ENCODE measurements at places on chromosomes 5 and 9.

DNA sequence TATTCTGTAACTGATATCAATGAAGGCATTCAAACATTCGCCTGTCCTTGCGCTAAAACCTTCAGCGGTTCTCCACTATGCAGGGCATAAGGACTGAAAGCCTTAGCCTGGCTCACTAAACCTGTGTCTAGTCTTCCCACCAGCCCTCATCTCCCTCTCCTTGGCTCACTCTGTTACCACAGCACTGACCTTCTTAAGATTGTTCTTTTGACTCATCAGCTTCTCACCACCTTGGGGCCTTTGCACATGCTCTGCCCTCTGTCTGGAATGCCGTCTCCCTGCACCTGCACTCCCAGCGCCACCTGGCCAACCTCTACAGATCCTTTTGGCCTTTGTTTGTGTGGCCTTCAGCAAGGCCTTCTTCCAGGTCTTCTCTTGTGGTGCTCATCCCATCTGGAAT is 131.8 kb upstream of the IER5L start:
- no peak for DNase-seq

GRCh38 chr5:146529984-146530383 is 14.0 kb upstream of the GPR151 start:
- no peak for DNase-seq

GRCh38 chr5:9295466-9295801 is 250.4 kb downstream of the SEMA5A start:
- DNase-seq = no peak

GRCh38 chr9:131678499-131679111 is 61.3 kb downstream of the RAPGEF1 start:
- no peak for DNase-seq

GRCh38 chr9:136723362-136723976 is 11.1 kb downstream of the DIPK1B start:
- no peak for DNase-seq

- DNase-seq = no peak
These were observed 226.3 kb downstream of the SMARCA2 start for GRCh38 chr9:2241461-2241835.

GRCh38 chr5:179265514-179266290 is 79.6 kb downstream of the ADAMTS2 start:
- peak; percentile 90 for DNase-seq

GRCh38 chr9:129184596-129185122 is 6.6 kb upstream of the IER5L start:
- no peak for DNase-seq

- no peak for DNase-seq
These were observed 20.6 kb upstream of the CMBL start for GRCh38 chr5:10328323-10328722.

DNA sequence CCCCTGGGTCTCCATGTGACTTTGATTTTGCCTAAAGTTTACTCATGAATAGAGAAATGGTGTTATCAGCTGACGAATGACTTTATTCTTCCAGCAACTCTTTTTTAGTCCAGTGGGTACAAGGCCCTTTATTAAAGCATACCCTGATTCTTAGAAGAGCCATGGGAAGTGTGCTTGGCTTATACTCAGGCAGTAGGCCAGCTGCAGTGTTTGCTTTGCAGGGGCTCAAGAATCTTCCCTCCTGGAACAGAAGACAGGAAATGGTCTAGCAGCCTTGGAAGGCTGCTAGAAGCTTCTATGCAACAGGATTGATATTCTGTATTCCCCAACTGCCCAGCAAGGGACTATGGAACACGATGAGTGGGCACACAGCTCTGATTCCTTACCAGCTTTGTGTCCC is 73.4 kb upstream of the PLPP6 start:
- no peak for DNase-seq

DNA sequence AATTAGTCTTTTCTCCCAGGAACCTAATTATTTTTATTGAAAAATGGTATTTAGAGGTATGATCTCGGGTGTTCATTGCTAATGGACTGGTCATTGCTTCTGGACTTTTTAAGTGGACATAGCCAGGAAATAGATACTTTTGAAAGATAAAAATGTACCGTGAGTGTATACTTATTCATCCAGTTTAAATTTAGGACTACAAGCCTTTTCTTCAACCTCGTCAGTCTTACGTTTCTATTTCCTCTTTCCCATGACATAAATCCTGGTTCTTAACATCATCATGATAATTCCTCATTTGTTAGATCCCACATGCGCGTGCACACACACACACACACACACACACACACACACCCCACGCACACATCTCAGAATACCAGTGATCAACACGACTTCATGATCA is 15.1 kb downstream of the PDE8B start:
- no peak for DNase-seq

DNA sequence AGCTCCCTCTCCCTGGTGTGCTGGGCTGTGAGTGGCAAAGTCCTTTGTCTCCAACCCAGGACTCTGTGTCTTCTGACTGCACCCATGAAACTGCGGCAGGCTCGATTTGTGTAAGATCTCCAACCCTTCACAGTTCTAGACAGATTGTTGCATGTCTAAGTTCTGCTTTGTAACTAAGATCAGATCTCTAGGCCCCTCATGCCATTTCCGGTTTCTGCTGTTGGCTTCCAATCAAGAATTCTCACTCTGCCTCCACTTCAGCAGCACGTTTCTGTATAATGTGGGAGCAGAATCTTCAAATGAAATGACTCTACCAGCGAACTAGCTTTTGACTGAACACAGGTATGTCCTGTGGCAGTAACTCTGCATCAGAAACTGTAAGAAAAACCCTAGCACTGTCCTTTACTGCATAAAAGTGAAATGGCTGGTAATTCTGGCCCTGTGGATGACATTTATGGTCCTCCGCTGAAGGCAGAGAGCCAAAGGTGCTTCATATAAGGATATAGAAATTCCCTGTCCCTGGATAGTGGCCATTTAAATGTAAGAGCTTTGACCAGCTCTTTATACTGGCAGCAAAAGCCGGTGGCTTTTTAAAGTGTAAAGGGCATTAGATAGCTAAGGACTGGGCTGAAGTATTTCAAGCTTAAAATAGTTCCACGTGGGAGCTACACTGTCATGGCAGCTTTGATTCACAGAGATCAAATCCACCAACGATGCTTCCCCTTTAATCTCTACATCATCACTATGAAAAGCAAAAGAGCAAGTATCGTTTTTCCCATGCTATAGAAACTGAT is 319.0 kb upstream of the CDH6 start:
- no peak for DNase-seq

DNA sequence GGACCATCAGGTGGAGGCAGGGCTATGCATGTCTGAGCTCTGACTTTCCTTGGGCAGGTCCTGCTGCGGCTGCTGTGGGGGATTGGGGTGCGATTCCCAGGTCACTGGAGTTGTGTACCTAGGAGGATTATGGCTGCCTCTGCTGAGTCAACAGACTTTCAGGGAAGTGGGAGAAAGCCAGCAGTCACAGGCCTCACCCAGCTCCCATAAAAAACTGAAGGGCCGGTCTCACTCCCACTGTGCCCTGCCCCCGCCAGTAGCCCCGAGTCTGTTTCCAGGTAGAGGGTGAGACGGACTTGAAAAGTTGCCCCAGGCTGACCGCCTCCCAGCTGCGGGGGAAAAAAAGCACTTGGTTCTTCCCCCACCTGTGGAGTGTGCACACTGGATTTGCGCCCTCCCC is 76.7 kb downstream of the FAM170A start:
- no peak for DNase-seq

DNA sequence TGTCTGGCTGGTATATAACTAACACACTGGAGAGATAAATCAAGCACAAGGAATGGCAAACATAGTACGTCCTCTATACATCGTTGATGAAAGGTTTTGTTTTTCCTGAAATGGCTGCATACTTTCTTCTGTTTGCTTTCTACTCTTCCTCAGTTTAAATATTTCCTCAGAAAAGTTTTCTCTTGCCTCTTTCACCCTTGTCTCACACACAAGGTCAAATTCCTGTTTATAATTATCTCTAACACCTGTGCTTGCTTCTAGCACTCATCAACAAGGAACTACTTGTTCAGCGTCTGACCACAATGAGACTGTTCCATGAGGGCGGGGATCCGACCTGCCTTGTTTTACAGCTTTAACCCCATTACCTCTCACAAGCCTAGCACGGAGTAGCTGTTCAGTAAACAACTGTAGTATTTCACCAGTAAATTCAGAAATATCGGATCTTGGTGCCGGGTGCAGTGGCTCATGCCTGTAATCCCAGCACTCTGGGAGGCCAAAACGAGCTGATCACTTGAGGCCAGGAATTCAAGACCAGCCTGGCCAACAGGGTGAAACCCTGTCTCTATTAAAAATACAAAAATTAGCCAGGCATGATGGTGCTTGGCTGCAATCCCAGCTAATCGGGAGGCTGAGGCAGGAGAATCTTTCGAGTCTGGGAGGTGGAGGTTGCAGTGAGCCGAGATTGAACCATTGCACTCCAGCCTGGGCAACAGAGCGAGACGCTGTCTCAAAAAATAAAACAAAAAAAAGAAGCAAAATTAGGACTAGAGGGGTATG is 37.0 kb downstream of the NR6A1 start:
- no peak for DNase-seq

GRCh38 chr5:150623152-150623877 is 17.1 kb upstream of the SYNPO start:
- no peak for DNase-seq

GRCh38 chr5:158682631-158683030 is 417.1 kb downstream of the EBF1 start:
- no peak for DNase-seq

- DNase-seq = no peak
These were observed 42.9 kb upstream of the STRBP start for GRCh38 chr9:123311250-123311752.

GRCh38 chr5:130528474-130528873 is 624.2 kb downstream of the CHSY3 start:
- DNase-seq = no peak

GRCh38 chr5:65625743-65626142 is 916 bp downstream of the SHLD3 start:
- no peak for DNase-seq

DNA sequence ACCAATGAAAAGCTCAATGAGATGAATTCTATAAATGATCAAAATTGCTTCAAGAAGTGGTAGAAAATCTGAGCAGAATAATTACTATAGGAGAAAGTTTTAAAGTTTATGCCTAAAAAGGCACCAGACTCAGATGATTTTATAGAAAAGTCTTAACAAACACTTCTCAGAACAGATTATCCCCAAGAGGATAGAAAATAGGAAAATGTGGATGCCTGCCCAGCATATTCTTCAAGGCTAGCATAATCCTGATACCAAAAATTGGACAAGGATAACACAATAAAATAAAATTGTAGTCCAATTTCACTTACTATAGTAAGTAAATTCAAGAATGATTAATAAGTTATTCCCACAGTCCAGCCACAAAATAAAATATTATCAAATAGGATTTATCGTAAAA is 397.0 kb downstream of the NR2F1-AS1 start:
- DNase-seq = no peak

DNA sequence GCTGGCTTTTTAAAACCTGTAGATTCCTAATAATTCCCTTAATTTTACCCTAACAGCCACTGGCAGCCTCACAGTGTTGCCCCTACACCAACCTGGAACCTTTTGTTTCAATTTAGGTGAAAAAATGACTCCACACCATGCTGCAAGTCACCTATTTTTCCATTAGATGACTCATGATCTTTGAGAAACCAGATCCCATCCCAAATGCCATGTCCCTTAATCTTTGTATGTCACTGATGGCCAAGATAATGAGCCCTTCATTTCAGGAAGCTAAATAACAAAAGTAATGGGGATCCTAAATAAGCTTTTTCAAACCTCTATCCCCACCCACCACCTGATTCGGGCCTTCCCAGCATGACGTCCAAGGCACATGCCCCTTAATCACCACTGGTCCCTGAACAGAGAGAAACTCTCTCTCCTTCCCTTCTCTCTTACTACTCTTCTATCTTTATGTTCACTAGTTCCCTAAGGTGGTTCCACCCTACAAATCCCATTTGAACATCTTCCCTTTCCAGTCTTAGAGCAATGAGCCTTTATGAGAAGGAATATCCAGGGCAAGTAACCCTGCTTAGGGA is 33.6 kb downstream of the ZNF608 start:
- DNase-seq = no peak

DNA sequence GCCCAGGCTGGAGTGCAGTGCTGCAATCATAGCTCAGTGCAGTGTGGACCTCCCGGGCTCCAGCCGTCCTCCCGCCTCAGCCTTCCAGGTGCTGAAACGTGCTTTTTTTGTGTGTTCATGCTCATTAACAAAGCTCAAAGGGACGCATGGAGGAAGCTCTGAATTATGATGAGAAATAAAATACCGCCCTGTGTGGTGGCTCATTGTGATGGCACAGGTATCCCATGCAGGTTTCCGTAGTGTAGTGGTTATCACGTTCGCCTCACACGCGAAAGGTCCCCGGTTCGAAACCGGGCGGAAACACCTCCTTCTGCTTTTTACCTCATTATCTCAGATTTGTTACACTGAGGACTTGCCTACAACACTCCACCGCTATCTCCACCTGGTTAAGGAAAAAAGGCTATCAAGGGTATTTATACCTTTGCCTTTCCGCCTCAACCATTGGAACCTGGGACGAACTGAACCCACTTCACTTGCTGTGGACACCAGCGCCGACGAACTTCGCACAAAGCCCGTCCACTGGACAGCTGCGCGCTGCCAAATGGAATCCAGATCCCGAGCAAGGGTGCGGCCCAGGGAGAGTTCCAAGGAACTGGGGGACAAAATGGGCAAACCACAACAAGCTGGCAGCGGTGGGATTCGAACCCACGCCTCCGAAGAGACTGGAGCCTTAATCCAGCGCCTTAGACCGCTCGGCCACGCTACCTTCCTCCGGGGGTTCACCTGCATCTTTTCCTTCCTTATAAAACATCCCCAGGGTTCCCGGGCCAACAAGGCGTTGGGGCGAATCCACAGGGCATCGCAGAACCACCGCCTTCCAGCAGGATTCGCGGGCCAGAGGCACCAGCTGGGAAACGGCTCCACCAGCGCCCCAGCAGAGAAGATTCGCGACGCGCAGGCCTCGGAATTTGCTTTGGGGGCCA is 26.3 kb downstream of the OR2V2 start:
- no peak for DNase-seq

DNA sequence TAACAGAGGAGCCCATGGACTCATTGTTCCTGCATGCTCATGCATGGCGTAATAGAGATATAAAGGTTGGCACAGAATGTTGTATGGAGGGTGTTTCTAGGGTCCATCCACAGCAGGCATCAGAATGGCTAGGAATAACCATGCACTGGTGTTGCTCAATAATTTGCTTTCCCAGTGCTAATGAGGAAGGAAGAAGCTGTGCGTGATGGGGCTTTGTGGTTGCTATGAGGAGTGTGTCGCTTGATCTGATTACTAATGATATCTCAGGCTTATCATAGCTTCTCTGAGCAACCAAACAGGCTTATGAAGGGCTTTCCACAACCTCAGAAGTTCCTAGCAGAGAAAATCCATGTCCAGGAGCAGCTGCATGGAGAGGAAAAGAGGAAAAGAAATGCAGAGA is 151.3 kb upstream of the TRPC7 start:
- DNase-seq = no peak
